Activated naive CD4-positive, alpha-beta T cell treated with anti-CD3 and anti-CD28 coated beads, Interleukin-2, amount 10 ng/mL, durations not matched to agents 7 days and 5 days (primary cell): ENCODE measurements at places on chromosomes 2 and 18.

- peak; percentile 1 for DNase-seq
Observed at GRCh38 chr2:241569831-241570281, 11.3 kb downstream of the BOK start.

DNA sequence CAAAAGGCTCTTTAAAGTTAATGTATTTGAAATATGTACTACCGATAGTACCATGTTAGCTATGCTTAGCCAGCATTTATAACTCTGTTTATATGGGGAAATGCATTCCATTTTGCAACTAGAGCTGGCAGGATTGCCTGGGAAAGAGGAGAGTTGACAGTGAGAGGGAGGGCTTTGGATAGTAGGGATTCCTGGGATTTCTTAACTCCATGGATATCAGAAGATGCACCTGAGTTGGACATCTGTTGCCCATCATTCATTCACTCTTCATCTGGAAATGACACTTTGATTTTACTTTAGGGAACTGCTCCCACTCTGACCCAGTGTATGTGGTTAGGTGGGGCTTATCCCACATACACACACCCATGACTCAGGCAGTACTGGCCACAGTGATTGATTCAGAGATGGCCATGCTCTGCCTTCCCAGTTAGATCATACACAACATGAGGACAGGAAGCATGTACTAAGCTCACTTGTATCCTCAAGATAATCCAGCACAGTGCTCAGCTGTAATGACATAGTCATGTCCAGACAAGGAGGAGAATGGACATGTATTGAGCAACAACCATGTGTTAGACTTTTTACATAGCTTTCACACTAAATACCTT lies 248.8 kb downstream of the MREG start:
- no peak for DNase-seq

GRCh38 chr2:5164776-5165525 lies 527.2 kb upstream of the SOX11 start:
- no peak for DNase-seq

GRCh38 chr2:124822516-124822915 lies 797.4 kb downstream of the CNTNAP5 start:
- no peak for DNase-seq

DNA sequence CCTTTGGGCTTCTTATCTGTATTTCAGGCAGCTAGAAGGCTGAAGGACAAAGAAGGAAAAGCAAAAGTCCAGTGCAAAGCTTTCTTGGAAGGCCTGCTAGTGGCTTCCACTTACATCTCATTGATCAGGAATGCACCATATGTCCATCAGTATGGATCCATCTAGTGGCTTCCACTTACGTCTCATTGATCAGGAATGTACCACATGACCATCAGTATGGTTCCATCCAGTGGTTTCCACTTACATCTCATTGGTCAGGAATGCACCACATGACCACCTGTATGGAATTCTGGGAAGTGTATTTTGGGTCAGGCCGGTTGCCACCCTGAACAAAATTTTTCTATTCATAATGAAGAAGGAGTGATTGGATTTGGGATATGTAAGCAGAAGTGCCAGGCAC lies 70.6 kb downstream of the LYPD6 start:
- no peak for DNase-seq

- no peak for DNase-seq
Observed at GRCh38 chr2:225113371-225114015, 71.2 kb upstream of the DOCK10 start.

DNA sequence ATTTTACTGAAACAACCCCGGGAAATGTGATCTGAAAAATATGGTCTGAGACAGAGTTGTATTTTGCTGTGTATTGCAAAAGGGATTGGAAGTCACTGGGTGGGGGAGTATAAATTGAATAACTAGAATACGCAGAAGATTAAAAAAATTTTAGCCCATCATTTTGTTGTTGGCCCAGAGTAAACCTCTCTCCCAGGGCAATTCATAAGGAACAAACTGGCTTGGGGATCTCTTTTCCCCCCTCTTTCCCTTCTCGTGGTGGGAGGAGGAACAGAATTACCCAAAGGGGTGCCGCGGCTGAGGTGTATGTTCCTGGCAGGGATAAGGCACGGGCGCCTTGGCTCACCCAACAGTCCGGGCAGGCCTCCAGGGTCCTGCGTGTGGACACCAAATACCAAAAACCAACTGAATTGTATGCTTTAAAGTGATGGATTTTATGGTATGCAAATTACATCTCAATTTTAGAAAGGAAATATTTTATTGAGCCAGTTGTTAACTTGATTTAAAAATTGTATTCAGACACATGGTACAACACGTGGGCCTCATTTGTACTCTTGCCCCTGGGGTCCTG lies 121.2 kb upstream of the SPRED2 start:
- DNase-seq, result no peak

- DNase-seq, result no peak
Observed at GRCh38 chr2:205835923-205836322, 153.6 kb downstream of the NRP2 start.

DNA sequence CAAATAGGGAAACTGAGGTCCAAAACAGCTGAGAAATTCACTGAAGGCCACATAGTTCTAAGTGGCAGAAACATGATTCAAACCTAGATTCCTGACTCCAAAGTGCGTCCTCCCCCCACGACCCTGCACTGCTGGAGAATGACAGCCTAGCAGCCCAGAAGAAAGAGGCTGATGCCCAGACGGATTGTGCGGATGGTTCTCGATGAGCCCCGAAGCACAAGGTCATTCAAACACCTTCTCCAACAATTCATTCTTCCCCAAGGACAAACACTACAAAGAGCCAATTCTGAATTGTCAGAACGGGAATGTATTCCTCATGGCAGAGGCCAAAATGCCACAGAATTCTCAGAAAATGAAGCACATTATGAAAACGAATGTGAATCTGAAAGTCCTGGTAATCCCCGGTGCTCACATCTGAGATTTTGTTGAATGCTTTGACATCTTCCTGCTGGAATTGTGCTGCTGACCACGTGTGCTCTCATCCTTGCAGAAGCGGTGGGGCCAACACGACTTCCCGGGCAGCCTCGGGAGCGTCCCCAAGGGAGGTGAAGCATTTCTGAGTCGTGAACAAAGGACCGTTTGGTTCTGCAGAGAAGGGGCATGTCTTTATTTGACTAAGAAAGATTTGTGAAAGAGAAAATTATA lies 337.0 kb downstream of the EIPR1 start:
- no peak for DNase-seq

GRCh38 chr18:74897971-74898657 lies 300.4 kb downstream of the ZNF407 start:
- no peak for DNase-seq

DNA sequence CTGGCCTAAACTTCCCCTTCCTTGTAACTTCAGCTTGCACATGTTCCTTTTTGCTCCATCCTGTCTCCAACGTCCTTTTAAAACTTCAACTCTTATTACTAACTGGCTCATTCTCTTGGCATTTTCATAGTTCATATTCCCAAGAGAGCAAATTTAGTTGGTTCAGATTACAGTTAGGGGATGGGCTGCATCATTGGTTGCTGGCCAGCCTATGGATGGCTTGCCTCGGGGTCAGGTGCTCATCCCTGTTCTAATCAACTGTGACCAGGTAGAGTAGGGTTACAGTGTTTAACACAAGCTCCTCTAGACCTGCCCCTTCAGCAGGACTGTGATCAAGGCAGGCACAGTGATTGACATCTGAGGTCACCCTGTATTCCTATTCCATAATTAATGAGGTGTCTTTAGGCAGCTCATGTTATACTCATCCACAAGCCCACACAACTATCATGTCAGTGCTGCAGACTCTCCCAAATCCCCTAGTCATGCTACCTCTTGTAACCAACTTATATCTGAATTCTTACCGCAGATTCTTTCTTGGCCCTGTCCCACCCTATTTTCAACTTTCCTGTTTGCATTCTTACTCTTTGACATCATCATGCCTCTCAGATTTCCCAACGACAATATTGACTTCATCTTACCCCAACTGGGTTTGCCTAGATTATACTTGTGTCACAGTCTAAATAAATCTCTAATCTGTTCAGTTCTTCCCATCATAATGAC lies 293.3 kb downstream of the MTX2 start:
- DNase-seq, result no peak

- no peak for DNase-seq
Observed at GRCh38 chr2:216905649-216906329, 45.9 kb upstream of the TNP1 start.

DNA sequence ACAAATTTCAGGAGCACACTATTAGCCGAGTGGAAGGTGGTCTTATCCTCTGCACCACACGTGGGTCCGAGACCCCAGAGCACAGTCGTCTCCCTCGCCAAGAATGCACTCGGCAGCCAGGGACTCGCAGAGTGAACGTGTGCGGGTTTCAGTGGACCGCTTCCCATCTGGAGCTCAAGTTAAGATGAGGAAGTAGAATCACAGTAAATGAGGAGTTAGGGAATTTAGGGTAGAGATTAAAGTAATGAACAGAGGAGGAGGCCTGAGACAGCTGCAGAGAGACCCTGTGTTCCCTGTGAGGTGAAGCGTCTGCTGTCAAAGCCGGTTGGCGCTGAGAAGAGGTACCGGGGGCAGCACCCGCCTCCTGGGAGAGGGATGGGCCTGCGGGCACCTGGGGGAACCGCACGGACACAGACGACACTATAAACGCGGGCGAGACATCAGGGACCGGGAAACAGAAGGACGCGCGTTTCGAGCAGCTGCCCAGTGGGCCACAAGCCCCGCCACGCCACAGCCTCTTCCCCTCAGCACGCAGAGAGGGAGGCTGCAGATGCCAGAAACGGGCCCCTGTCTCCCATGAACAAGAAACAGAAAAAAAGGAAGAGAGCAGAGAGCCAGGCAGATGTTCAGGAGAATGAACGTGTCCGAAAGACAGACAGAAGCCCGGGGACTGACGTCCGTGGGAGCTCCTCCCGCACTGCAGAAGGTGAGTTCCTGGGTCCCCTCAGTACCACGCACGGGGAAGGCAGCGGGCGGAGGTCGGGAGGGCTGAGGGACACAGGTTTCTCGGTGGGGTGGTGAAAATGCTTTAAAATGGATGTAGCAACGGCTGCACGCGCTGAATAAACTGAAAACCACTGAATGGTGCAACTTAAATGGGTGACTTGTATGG lies 5.4 kb upstream of the KCNG2 start:
- DNase-seq, result no peak

- no peak for DNase-seq
Observed at GRCh38 chr2:202822411-202822810, 49.2 kb downstream of the ICA1L start.

DNA sequence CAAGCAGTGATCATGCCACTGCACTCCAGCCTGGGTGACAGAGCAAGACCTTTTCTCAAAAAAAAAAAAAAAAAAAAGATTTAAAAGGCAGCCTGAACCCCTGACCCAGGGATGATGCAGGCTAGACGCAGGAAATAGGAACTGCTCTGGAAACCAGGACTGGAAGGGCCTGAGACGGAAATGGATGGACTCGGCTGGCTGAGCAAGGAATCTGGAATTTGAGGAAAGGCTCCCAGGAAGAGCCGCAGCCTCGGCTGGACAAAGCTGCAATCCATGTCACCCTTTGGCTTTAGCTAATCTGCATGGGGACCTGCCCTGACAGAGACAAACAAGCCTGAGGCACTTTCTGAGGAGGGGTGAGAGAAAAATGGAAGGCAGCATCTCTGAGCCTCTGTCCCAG lies 55.0 kb upstream of the DAPL1 start:
- no peak for DNase-seq

DNA sequence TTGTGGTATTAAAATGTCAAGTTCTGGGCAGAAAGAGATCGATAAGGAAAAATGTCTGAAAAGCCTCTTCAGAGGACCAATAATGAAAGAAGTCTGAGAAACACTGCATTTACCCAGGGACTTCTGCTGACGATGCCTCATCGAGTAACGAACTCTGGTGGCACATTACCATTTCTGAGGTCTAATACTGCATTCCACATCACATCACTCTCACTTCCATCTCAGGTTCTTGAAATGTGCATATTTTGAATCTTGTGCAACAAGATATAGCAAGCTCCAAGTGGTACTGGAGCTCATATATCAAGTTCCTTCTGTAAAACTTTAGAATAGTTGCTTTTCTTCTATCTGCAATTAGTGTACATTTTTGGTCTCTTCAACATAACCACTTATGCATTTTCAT lies 619.1 kb upstream of the DDX18 start:
- DNase-seq, result no peak

GRCh38 chr2:221073326-221074049 lies 498.6 kb downstream of the EPHA4 start:
- no peak for DNase-seq

- no peak for DNase-seq
Observed at GRCh38 chr2:85178154-85178553, 45.0 kb downstream of the TCF7L1 start.

DNA sequence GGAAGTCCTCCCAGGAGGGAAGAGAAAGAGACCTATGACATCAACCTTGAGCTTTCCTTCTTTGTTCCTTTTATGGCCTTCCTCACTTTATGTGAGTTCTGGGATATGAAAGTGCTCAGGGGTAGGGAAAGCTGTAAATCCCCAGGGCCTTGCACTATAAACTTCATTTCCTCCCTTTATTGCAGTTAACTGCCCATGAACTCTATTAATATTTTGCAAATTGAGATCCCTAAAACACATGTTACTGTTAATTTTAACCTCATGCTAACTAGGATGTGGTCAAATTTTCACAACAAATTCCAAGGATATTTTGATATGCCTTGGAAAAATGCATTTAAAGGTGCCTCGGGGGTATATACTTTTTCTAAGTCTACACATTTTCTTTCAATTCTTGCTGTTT lies 359.9 kb downstream of the OSR1 start:
- no peak for DNase-seq

- no peak for DNase-seq
Observed at GRCh38 chr2:647691-648231, 29.4 kb downstream of the TMEM18 start.

DNA sequence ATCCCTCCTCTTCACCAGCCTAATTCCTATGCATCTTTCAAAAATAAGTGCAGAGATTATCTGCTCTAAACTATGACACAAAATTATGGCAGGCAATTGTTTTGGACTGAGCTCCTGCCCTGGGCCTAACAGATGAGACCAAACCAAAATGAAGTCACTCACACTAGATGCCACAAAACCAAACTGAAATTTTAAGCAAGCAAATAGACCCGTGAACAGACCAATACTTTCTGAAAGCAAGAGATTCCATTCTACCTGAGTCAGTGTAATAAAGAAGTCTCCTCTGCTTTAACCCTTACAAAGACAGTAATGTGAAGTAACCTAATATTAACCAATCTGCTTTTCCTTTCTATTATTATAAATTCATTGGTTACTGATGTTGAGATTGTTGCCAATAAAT lies 84.3 kb downstream of the RIT2 start:
- DNase-seq, result no peak

- DNase-seq, result no peak
Observed at GRCh38 chr2:81328968-81329367, 1024.4 kb upstream of the LRRTM1 start.
